ENCODE measurements at places on chromosomes 6 and 20.
A peak's percentile ranks its signal among the peaks of the same experiment; 100 is the strongest.

DNA sequence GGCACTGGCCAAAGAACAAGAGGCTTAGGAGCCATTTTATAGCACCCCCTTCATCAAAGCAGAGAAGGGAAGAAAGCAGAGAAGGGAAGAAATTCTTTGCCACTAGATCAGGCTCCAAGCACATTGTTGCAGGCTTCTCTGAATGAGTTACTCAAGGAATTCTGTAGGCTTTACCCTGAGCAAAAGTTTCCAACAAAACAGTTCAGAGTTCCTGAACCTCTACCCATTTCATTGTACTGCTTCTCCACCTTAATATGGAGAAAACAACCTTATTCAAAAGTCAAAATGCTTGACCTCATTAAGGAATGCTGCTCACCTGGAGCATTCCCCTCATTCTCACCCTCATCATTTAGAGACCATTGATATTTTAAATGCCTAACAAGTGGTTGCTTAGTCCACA is 115.5 kb upstream of the LOC128125822 start:
- DNase-seq: no peak

DNA sequence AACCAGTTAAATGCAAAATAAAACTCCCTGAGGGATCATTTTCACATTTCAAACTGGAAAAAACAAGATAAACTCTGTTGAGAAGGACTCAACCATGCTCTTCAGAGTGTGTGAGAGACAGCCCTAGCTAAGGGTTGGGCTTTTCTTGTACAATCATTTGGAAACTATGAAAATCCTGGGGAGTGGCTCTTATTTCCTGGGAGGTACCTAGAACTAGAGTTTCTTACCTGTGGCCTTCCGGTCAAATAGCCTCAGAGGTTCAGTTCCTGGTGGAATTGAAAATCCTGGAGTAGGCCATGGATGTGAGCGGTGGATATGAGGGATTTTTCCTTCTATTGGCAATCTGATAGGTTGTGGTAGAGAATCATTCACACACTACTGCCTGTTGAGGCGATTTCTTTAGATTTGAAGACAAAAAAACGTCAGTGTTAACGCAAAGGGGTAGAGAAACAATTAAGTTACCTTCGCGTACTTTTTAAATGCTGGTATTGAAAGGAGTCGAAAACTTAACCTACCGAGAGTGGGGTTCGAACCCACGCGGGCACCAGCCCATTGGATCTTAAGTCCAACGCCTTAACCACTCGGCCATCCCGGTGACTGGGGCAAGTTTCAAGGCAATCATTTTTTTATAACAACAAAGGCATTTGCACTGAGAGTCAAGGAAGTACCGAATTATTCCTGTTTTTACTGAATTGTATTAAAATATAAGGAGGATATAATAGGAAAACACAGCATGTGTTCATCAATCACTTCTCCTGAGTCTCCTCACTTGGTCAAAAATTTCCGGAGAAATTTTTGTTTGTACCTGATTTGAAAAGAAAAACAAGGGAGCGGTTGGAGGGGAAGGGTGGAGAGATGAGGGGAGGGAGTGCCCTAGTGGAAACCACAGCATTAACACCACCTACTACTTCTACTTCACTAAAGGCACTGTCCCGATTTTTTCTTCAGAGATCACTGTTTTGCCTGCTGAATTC is 191.3 kb downstream of the OR2B2 start:
- peak; percentile 86 for DNase-seq

DNA sequence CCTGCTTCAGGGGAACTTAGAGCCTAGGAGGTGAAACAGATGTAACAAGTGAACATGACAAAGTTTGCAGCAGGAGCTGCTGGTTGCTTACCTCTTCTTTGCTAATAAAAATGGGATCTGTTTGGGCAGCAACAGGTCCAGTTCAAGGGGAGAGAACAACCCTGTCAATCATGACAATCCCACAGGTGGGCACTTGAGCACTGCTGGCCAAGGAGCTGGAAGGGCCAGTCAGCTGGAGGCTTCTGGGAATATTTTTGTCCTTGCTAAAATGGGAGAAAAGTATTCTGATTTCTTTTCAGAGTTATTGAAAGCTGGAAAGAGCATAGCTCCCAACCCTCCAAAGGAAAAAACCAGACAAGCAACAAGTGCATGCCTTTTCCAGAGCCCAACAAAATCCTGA is 477.7 kb upstream of the SULF2 start:
- DNase-seq: no peak

GRCh38 chr6:71852948-71853347 is 33.4 kb upstream of the RIMS1 start:
- no peak for DNase-seq

DNA sequence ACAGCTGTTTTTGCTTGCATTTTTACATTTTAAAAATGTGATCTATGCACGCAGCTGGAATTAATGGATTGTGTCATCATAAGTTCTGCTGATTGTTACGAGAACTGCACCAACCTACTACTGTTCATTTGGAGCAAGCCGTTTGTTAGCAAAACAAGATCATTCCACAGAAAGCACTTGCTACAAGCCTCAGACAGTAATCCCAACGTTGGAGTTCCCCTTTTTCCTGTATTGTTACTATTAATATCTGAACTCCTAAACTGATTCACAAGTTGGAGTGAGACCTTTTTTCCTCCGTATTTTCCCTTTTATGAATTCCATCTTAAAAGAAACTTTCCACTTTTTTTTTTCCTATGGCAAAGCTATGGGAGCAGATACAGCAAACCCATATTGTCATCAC is 3.5 kb downstream of the TENT5A start:
- DNase-seq: no peak

GRCh38 chr6:26022132-26022472 is 59.5 kb downstream of the TRIM38 start:
- DNase-seq: peak; percentile 78

DNA sequence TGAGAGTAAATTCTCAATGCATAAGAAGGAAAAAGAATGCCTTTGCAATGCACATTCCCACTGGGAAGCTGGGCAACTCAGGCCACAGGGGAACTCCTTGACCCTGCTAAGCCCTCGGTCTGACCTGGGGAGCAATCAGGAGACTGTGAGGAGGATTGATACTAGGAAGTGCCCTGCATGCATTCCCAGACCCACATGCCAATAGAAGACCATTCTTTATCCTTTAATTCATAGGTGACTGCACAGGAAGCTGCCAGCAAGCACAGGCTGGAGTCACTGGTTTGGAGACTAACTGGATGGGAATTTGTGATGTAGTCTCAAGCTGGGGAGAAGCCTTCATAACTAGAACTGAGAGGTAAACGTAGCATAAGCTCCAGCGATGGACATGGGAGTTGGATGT is 1012.7 kb downstream of the EYS start:
- DNase-seq: no peak

DNA sequence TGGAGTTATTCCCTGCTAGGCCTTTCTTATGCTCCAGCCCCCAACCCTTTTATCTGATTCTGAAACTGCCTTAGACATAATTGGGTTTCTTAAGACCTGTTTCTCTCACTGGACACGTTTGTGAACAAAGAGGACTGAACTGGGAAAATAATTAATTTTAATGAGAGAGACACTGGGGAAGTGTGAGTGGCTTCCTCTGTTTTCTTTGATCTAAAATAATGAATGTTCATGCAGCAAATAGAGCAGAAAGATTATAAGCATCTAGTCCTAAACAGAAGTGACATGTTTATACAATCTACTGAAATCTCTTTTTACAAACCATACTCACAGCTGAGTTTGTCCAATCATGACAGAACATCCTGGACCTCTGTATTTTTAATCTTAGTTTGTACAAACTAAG is 157.6 kb downstream of the SH3BGRL2 start:
- no peak for DNase-seq

- DNase-seq: no peak
These were observed 115.3 kb downstream of the AHI1 start for GRCh38 chr6:135382182-135382628.

- peak; percentile 82 for DNase-seq
These were observed 171.6 kb downstream of the ARID1B start for GRCh38 chr6:156948807-156949206.

GRCh38 chr6:14787677-14788076 is 458.2 kb upstream of the JARID2 start:
- DNase-seq: no peak

- no peak for DNase-seq
These were observed 550.4 kb upstream of the MAP3K7 start for GRCh38 chr6:91137286-91137685.

GRCh38 chr6:6357032-6357431 is 36.6 kb upstream of the F13A1 start:
- DNase-seq: no peak

DNA sequence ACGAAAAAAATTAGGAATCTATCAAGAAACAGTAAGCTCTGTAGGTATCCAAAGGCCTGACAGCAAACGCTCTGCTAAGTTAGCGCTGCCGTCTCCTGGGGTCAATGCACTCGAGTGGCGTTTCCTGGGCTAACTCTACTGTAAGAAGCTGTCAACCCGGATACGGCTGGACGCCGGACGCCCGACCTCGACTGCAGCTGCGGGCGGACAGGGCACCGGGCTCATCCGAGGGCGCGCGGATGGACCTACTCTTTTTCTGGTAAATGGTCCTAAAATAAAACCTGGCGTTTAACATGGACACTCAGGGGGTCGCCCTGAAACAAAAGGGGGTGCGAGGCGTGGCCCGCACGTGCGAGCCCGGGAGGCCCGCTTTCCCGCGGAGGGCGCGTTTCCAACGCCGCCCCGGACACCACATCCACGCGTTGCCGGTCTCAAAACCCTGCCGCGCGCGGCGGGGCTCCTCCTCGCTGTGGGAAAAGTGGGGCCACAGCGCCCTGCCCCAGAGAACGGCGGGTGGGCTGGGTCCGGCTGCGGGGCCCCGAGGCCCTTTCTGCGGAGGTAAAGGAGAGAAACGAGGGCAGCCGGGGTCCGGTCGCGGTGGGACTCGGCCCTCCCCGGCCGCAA is 537 bp downstream of the TCP1 start:
- DNase-seq: peak; percentile 28

GRCh38 chr20:3595541-3595940 is 67.7 kb downstream of the GFRA4 start:
- DNase-seq: no peak

DNA sequence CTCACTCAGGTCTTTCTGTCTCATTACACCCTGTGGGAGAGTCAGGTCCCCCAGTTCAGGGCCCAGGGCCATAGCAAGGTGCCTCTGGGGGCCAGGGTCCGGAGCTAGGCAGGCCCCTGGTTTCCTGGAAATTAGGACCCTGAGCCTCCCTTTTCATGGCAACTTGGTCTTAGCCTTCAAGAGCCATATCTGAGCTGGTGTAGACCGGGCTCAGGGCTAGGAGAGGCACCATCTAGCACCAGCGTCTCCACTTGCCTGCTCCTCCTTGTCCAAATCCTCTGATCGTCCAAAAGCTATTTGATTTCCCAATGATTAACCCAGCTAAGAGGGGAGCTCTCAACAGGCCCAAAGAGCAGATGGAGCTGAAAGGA is 5.6 kb downstream of the MDFI start:
- DNase-seq: no peak

- DNase-seq: peak; percentile 28
These were observed 189.6 kb downstream of the ADAT2 start for GRCh38 chr6:143260857-143261256.

DNA sequence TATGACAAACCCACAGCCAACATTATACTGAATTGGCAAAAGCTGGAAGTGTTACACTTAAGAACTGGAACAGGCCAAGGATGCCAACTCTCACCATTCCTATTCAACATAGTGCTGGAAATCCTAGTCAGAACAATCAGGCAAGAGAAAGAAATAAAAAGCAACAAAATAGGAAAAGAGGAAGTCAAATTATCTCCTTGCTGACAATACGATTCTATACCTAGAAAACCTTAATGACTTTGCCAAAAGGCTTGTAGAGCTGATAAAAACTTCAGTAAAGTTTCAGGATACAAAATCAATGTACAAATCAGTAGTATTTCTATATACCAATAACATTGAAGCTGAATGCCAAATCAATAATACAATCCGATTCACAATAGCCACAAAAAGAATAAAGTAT is 32.4 kb downstream of the OR5V1 start:
- DNase-seq: no peak

- DNase-seq: no peak
These were observed 537.4 kb upstream of the BTBD3 start for GRCh38 chr20:11380283-11380682.
